Endothelial cell of umbilical vein (primary cell): ENCODE measurements at places on chromosomes 1 and 21. TPM values are rescaled to one million over a fixed set of nuclear protein-coding genes. Genes with fewer than 3 reads are reported as not detected.

- DNase-seq = no peak
Observed at GRCh38 chr21:46424621-46425020, 34.1 kb upstream of the DIP2A start.

Gene ABCA4
- polyA plus RNA-seq = 2.3 and 2.5 TPM in 2 replicates

Gene ARL8A
- polyA plus RNA-seq = 54.3 and 57.9 TPM in 2 replicates

Gene ECM1
- 16.6 and 20.5 TPM in 2 replicates for polyA plus RNA-seq

Gene SYPL2
- polyA plus RNA-seq = 0.02 TPM in 1 of 2 replicates, not detected in the other

DNA sequence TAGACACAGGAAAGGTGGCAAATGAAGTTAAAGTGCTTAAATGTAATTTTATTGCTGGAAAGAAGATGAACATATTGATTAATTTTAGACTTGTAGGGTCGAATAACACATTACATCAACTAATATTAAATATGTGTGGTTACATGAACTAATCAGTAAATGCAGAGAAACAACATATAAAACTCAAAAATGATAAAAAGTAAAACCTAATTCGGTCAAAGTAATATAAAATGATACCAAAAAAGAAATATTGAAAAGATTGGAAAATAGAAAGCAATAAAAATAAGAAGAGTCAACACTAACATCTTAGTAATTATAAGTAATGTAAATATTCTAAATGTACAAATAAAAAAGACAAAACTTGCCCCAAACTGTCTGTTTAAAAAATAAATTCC, 43.3 kb downstream of the CD53 start:
- DNase-seq = no peak

DNA sequence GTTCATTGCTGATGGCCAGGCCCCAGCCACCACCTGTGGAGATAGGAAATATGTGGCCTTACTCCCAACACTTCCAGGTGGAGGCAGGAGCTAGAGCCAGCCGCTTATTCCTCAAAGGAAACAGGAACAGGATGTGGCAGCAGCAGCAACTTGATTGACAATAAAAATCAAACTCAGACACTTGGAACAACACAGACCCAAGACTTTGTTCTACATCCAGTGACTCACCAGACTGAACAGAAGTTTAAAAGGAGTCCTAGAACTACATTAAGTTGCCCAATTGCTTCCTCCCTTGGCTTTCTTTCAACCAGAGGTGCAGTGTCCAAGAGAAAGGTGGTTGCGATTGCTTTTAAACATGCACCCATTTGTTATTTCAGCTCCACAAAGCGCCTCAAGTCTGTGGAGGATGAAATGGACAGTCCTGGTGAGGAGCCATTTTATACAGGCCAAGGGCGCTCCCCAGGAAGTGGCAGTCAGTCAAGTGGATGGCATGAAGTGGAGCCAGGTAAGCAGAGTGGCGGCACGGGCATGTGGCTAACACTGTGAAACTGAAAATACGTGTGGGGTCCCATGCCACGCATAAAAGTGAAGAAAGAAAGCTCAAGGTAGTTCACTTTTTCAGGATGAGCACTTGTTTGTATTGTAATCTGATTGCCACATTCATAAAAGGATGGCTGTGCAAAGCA, 276.6 kb downstream of the NFIA start:
- DNase-seq = peak; percentile 88

- peak; percentile 37 for DNase-seq
Observed at GRCh38 chr1:100130552-100131077, 2.1 kb downstream of the SASS6 start.

Gene ETV3L
- polyA plus RNA-seq = not detected in 2 replicates

- DNase-seq = no peak
Observed at GRCh38 chr1:74690909-74691308, 17.3 kb upstream of the ERICH3 start.

Gene LCE3E
- polyA plus RNA-seq = not detected in 2 replicates

GRCh38 chr1:11285883-11286734, 13.1 kb downstream of the UBIAD1 start:
- DNase-seq = peak; percentile 18

DNA sequence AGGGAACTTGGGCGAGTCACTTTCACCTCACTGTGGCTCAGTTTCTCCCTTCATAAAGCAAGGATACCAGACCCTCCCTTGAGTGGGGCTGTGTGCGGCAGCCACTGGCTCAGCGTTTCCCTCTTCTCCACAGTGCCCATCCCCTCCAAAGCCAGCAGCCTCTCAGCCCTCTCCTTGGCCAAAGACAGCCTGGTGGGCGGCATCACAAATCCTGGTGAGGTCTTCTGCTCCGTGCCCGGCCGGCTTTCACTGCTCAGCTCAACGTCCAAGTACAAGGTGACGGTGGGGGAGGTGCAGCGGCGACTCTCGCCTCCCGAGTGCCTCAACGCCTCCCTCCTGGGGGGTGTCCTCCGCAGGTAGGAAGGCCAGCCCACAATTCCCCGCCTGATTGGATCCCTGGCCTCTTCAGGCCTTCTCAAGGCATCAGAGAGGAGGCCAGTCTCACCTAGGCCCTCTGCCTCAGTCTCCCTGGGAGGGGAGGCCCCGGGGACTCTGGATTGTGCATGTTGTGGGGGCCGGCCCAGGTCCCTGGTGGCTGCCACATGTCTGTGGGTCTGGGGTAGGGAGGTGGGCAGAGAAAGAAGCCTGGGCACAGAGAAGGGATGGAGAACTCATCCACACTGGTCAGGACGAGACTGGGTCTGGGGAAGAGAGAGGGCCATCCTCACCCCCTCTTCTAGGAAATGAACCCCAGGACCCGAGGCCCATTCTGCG, 15.2 kb downstream of the TFAP2E start:
- DNase-seq = no peak

Gene ZBTB8A
- 2.9 and 3.1 TPM in 2 replicates for polyA plus RNA-seq

- DNase-seq = no peak
Observed at GRCh38 chr1:219215477-219215876, 41.8 kb downstream of the LYPLAL1 start.

DNA sequence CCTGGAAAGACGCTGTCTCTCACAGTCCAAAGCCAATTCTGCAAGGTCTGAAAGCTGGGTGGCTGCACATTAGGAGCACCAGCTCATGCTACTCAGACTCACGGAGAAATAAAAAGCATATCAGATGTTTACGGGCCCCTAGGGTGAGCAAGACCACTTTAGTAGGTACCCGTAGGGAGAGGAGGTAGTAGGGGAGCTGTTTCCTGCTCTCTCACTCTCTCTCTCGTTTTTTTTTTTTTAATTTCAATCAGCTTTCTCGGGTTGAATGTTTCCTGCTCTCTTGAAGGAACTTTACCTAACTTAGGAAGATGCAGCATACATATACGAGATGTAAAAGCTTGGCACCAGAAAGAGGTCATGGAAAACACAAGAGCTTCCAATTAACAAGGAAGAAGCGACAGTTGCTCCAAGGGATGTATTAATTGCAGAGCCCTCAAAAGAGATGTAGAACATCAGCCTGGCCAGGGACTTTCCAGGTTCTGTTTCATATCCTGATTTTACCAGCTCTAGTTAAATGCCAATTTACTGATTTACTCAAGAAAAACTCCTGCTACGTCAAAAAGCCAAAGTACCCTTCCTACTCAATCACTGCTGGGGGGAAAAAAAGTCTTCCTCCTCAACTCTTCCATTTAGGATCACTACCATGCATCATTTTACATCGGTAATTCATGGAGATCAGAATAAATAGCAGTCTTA, 3.1 kb downstream of the LORICRIN start:
- DNase-seq = no peak

- DNase-seq = no peak
Observed at GRCh38 chr1:241695246-241696171, 43.4 kb downstream of the WDR64 start.

DNA sequence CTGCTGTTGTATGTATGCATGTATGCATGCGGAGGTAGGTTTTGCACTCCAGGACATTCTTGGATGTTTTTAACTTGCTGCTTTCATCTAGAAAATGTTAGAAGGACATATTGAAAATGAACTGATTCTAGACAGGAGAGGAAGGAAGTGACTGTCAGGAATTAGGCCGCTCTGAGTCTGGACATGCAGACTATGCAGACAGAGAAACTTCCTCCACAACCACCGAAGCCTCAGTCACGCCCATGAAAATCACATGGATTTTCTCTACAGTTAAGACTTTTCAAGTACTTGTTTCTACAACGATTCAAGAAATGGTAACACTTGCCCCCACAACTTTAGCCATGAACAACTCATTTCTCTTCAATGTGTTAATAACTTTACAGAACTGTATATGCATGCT, 211.1 kb downstream of the SMYD3 start:
- peak; percentile 53 for DNase-seq

- no peak for DNase-seq
Observed at GRCh38 chr1:29341936-29342335, 105.6 kb downstream of the PTPRU start.

Gene PTP4A2
- 44.4 and 74.1 TPM in 2 replicates for polyA plus RNA-seq

Gene PRAMEF15
- not detected in 2 replicates for polyA plus RNA-seq

Gene METTL25B
- 15.0 and 17.3 TPM in 2 replicates for polyA plus RNA-seq

Gene RBM11
- polyA plus RNA-seq = not detected in 2 replicates

- no peak for DNase-seq
Observed at GRCh38 chr1:119743308-119743707, 25.4 kb downstream of the HMGCS2 start.

Gene PDC
- polyA plus RNA-seq = not detected in 2 replicates

Gene TIAM1
- 0.10 and 0.21 TPM in 2 replicates for polyA plus RNA-seq

DNA sequence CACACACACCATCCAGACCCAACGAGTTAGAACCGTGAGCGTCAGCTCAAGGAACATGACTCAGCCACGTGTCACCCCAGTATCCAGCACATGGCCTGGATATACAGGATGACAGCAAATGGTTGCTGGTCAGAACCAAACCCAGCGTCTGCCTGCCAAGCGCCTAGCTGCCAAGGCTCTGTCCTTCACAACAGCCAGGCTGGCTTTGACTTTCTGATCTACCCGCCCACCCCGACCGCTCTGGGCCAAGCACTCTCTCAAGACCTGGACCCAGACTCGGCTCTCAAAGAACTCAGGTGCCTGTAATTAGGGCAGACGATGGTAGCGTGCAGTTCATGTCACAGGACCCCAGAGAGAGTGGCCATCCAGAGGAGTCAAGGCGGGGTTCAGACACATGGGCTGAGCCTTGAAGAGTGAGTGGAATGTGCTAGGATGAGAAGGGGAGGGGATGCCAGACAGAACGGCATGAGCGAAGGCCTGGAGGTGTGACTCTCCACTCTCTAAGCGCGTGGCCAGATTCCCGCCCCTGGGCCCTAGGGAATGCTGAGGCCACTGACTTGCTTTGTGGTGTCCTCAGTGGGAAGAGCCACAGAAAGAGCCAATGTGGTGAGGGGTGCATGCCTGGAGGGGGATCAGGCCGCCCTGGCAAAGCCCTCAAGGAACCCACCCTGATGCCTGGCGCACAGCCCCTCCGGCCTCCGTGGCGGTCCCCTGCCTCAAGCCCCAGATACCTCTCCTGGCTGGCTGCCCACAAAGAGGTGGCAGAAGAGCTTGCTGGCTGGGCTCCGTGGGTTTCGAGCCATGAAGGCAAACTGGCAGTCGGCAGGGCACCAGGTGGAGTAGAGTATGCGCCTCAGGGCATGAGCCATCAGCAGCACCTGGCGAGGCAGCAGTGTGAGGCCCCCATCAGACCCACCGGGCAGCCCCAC, 7.0 kb downstream of the SH2D5 start:
- DNase-seq = peak; percentile 31

DNA sequence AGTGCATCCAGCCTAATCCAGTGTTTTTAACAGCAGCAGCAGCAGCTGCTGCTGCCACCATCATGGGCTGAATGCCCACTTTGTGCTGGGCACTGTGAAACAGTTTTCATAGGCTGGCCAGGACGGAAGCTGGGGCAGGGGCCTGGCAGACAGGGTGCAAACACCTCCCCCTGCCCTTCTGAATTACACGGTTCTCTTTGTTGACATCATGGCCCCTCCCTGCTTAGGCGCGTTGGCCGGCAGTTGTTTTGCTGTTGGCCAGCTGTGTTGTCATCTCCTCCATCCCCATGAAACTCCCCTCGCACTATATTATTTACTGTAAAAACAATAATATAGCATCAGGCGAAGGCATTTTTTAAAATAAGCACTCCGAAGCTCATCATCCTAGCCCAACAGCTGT, 33.1 kb downstream of the PTPRU start:
- no peak for DNase-seq

GRCh38 chr1:233440951-233441401, 113.5 kb downstream of the MAP3K21 start:
- DNase-seq = peak; percentile 43

- DNase-seq = no peak
Observed at GRCh38 chr1:37930246-37931101, 16.4 kb downstream of the INPP5B start.

GRCh38 chr1:215421744-215422143, 145.4 kb upstream of the KCTD3 start:
- DNase-seq = no peak

DNA sequence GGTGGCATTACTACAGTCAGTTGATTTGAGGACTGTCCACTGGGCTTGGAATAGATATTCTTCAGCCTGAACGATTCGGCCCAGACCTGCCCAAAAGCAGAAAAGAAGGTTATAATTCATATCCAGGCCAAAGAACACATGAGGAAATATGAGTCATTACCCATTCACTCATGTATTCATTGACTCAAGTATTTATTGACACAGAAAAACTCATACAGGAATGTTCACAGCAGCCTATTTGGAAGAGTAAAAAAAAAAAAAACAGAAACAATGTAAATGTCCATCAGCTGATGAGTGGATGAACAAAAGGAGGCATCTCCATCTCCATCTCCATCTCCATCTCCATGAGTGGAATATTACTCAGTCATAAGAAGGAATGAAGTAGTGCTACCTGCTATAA, 15.9 kb downstream of the ZMYND12 start:
- peak; percentile 80 for DNase-seq

GRCh38 chr1:60000625-60001024, 72.9 kb downstream of the C1orf87 start:
- DNase-seq = no peak

- DNase-seq = no peak
Observed at GRCh38 chr1:96515925-96516324, 205.7 kb upstream of the PTBP2 start.

Gene SPRR4
- not detected in 2 replicates for polyA plus RNA-seq

- no peak for DNase-seq
Observed at GRCh38 chr1:186564582-186564981, 103.7 kb upstream of the PDC start.

Gene MX1
- polyA plus RNA-seq = 5.9 and 6.4 TPM in 2 replicates

Gene CALML6
- polyA plus RNA-seq = 0.19 and 0.36 TPM in 2 replicates

Gene RAVER2
- 4.4 and 6.0 TPM in 2 replicates for polyA plus RNA-seq

Gene GNAT2
- 0.08 TPM in 1 of 2 replicates, not detected in the other for polyA plus RNA-seq

Gene FCRL5
- not detected in 2 replicates for polyA plus RNA-seq

DNA sequence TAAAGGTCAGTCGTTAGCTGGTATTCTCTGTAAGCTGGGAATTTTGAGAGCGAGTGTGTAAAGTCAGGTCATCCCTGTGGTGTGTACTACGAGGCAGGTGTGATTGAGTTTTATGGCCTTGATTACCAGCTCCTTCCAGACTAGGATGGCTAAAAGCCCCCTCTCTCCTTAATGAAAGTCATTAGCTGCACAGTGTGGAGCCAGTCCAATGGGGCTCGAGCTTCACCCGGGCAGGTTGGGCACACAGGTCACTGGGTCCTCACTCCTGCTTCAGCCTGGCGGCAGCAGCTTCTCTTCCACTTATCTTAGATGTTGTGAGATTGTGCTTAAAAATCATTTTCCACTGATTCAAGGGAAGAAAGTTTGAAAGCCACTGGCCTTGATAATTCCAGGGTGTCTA, 3.0 kb downstream of the DMRTB1 start:
- no peak for DNase-seq

GRCh38 chr1:241518476-241519307, 863 bp downstream of the FH start:
- DNase-seq = peak; percentile 47

GRCh38 chr1:97050506-97050905, 328.9 kb downstream of the PTBP2 start:
- peak; percentile 62 for DNase-seq

Gene ICOSLG
- polyA plus RNA-seq = 0.91 and 1.7 TPM in 2 replicates

Gene KCNQ4
- polyA plus RNA-seq = 0.06 TPM in 2 replicates

GRCh38 chr1:24724345-24725208, 20.7 kb upstream of the CLIC4 start:
- peak; percentile 90 for DNase-seq

GRCh38 chr21:46478910-46479309, 20.2 kb downstream of the DIP2A start:
- DNase-seq = no peak
